ENCODE measurements at places on chromosomes 3 and 15. TPM values are rescaled to one million over a fixed set of nuclear protein-coding genes. Genes with fewer than 3 reads are reported as not detected.

Gene ZNF774
- 14.7 TPM for total RNA-seq

- no peak for DNase-seq
Measured at GRCh38 chr3:69110941-69111546, 11.4 kb downstream of the LMOD3 start.

DNA sequence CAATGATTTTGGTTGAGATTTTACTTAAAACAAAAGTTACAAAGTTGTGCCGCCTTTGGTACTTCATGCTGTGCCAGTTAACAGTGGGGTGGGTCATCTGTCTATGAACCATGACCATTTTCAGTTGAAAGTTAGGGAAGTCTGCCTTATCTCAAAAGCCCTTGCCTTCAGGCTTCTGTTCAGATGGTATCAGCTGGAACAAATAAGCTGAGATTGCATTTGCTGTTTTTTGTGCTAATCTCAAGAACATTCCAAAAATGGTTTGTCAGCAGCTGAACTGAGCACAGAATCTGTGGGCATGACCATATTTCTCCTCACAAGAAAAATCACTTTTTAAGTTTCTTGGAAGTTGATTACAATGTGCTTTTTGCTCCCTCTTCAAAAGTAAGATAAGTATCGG lies 142.3 kb downstream of the IL5RA start:
- no peak for DNase-seq

- no peak for DNase-seq
Measured at GRCh38 chr3:14938954-14939353, 8.4 kb upstream of the NR2C2 start.

GRCh38 chr3:115239717-115240116 lies 92.6 kb upstream of the ZBTB20 start:
- DNase-seq = no peak

GRCh38 chr3:53823956-53824657 lies 22.1 kb downstream of the CHDH start:
- no peak for DNase-seq

DNA sequence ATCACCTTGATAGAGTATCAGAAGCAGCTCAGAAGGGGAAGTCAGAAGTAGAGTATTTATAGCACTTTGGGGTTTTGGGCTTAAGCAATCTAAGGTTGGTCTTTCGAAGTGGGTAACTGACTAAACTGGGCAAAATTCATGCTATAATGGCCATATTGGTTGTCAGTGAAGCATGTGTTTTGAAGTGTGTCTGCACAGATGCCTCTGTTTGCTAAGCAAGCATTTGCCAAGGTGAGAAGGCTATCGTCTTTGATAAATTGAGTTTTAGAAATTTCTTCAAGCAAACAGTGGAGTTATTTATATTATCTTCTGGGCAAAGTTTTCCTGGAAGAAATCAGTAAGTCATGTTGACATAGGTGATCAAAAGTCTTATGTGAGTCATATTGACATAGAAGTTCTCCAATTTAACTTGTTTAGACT lies 412.8 kb upstream of the TGFBR2 start:
- no peak for DNase-seq

GRCh38 chr3:40617084-40617483 lies 92.3 kb downstream of the ZNF621 start:
- DNase-seq = no peak
